Stimulated activated CD4-positive, alpha-beta T cell treated with anti-CD3 and anti-CD28 coated beads, Interleukin-15, amount 100 ng/mL, for 48 hours (primary cell): ENCODE measurements at places on chromosomes 6 and 20.
A peak's percentile ranks its signal among the peaks of the same experiment; 100 is the strongest.

DNA sequence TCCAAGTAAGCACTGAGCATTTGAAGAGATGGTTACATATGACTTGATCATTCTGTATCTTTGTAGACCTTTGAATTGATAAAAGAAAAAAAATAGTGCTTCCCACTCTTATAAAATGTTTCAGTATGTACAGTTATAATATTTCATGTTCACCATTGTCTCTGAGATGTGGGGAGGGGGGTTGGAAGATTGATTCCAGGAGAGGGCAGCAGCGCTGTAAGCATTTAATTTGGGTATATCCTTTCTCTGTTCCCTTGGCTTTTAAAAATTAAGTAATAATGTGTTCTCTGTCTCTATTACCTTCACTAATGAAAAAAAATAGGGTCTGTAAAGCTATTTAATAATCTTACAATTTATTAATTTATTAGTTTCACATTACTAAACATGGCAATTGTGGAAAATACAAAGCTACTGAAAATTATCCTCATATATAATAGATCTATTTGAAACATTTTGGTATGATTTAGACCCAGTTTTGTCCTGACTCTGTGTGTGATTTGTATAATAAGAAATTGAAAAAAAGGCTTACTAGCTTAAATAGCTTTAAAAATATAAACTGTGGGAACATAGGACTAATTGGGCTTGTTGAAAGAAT lies 341.2 kb downstream of the CDKAL1 start:
- DNase-seq: no peak

DNA sequence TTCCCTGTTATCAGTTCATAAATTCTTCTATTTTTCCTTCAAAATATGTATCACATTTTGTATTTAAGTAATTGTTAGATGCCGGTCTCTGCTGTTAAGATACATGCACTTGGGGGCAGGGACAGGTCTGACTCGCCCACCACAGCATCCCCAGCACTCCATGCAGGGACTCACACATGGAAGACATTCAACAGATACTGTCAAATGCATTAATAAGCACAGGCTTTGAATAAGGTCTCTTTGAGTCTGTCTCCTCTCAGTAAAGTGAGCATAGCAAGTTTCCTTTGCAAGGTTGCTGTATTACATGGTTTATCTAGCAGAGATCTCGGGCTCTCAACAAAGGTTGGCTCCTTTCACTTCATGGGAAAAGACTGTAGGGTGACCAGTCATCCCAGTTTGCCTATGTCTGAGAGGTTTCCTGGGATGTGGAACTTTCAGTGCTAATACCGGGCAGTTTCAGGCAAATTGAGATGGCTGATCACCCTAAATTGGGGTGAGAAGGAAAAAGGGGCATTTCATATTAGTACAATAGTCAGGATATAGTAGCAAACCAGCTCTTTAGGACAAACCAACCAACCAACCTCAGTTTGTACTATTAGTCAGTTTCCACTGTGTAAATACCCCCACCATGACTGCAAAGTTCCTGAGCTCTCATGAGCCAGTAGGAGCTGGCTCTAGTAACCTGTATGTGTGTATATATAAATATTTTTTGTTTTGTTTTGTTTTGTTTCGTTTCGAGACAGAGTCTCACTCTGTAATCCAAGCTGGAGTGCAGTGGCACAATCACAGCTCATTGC lies 15.0 kb downstream of the JPH2 start:
- DNase-seq: no peak

GRCh38 chr6:139758209-139758611 lies 383.8 kb upstream of the CITED2 start:
- no peak for DNase-seq

- no peak for DNase-seq
Measured at GRCh38 chr6:137763886-137764285, 103.2 kb upstream of the TNFAIP3 start.

DNA sequence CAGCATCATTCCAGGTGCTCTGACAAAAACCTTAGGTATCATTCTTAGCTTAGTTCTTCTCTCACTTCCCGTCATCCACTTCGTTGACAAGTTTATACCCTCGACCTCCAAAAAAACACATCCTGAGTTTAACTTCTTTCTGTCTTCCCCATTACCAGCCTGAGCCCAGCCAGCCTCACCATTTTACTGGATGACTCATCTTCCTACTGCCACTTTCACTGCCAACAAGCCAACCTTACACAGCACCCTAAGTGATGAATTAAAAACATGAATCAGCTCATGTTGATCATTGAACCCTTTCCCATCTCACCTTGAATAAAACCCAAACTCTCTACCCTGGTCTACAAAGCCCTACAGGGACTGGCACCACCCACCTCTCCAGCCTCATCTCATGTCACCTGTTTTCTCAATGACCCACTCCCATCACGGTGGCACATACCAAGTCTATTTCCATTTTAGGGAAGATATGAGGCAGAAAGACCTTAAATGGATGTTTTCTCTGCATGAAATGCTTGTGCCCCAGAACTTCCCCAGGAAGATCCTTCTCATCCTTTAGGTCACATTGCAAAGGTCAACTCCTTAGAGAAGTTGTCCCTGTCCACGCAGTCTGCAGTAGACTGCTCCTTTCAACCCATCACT lies 9.9 kb upstream of the UST start:
- DNase-seq: no peak

DNA sequence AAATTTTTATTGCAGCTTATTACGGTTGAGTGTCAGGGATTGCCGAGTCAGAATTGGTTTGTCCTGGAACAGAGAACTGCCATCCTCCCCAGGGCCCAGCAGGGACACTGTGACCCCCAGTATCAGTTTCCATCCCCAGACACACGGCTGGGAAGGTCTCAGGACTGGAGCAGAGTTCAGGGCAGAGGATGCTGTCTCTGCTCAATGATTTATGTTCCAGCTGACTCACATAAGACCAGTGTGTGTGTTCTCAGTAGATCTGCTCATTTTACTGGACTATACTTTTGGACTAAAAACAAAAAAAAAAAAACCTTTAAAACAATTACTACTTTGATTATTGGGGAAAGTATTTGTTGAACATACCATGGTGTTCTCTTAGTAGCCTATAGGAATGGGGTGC lies 44.2 kb downstream of the FNDC1 start:
- no peak for DNase-seq

GRCh38 chr6:111534231-111534751 lies 51.3 kb upstream of the REV3L start:
- DNase-seq: no peak

DNA sequence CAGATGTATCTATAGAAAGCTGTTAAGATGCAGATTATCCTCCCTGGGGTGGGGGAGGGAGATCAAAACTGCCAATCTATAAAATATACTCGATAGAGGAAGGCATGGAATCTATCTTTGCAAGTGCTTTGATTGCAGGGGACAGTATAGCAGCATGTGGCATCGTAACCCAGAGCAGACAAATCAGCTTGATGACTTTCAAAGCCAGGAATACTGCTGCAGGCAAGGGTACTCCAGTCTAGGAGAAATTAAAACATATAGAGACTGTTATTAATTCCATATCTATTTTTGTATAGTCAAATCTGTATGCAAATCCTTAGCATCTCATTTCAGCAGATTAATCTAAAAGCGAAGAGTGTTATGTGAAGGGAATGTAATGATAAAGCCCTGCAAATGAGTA lies 159.4 kb downstream of the MMS22L start:
- no peak for DNase-seq

GRCh38 chr6:19892260-19892659 lies 55.1 kb downstream of the ID4 start:
- DNase-seq: no peak

DNA sequence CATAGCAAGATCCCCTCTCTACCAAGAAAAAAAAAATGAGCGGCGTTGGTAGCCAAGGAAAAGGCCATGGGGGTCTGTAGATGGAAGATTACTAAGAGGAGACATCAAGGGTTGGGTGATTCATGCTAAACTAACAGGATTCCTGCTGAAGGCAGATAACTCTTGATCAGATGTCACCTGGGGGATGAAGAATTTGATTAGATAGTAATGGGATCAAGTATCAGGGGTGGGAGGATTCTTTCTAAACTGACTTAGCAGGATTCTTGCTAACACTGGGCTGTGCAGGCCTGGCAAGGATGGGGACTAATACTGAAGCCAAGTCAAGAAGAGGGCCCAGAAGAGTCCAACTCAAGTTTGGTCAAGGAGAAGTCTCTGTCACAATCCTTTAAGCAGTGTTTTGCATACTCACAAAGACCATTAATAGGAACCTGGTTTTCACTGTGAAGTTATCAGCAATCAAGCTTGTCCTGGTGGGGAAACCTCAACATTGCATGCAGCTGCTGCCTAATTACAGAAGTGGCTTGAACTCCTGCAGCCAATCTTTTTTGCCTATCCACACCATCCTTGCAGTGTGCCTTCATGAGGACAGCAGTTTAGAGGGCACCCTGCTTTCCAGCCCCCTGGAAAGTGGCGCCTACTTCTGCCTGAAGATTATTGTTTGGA lies 61.3 kb downstream of the ANKRD6 start:
- no peak for DNase-seq

DNA sequence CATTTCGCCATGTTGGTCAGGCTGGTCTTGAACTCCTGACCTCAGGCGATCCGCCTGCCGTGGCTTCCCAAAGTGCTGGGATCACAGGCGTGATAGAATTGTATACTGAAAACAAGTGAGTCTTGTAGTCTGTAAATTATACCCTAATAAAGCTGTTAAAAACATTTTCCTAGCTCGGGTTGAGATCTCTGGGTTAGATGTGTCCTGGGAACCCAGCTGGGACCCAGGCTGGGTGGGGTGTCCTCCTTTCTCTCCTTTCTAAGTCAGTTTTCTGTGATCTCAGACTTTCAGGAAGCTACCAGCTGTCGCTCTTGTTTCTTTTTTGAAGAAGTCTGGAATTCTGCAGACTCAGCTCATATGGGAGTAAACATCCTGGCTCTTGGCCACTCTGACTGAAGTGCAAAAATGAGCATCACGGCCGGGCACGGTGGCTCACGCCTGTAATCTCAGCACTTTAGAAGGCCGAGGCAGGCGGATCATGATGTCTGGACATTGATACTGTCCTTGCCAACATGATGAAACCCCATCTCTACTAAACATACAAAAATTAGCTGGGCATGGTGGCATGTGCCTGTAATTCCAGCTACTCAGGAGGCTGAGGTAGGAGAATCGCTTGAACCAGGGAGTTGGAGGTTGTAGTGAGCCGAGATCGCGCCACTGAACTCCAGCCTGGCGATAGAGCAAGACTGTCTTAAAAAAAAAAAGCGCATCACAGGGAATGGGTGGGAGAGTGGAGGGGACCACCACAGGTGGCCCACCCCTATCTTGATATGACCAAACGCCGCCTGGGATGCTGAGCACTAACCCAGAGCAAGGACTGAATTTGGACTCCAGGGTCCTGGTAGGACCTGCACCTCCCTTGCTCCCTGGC lies 9.9 kb upstream of the PCIF1 start:
- no peak for DNase-seq

DNA sequence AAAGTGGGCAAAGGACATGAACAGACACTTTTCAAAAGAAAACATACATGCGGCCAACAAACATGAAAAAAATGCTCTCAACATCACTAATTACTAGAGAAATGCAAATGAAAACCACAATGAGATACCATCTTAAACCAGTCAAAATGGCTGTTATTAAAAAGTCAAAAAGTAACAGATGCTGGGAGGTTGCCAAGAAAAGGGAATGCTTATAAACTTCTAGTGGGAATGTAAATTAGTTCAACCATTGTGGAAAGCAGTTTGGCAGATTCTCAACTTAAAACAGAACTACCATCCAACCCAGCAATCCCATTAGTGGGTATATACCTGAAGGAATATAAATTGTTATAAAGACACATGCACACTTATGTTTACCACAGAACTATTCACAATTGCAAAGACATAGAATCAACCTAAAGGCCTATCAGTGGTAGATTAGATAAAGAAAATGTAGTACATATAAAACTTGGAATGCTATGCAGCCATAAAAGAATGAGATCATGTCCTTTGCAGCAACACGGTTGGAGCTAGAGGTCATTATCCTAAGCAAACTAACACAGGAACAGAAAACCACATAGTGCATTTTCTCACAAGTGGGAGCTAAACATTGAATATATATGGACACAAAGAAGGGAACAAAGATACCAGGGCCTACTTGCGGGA lies 16.3 kb downstream of the CENPQ start:
- DNase-seq: no peak

- no peak for DNase-seq
Measured at GRCh38 chr6:94668876-94669275, 908.5 kb upstream of the MANEA start.

GRCh38 chr6:154319231-154319858 lies 37.3 kb downstream of the IPCEF1 start:
- DNase-seq: no peak

GRCh38 chr20:62696434-62696957 lies 12.1 kb upstream of the NTSR1 start:
- DNase-seq: no peak

DNA sequence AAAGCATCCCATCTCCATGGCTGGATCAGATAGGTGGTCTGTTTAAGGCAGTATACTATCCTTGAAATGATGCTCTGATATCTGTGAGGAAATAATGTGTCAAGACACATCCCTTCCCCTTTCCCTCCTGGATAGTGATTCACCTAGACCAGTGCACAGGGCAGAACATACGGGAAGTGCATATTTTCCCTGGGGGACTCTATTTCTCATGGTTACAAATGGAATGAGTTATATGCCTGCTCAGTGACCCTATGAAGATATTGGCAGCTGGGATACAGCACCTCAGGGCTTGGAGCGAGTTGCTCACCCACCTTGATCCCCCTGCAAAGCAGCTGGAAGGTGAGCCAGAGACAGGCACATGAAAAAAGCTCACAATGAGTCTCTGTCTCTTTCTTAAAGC lies 67.5 kb upstream of the PRL start:
- no peak for DNase-seq

- DNase-seq: peak; percentile 47
Measured at GRCh38 chr6:108874470-108875160, 26.4 kb downstream of the ARMC2 start.

- DNase-seq: no peak
Measured at GRCh38 chr6:170404036-170404435, 97.5 kb downstream of the FAM120B start.

DNA sequence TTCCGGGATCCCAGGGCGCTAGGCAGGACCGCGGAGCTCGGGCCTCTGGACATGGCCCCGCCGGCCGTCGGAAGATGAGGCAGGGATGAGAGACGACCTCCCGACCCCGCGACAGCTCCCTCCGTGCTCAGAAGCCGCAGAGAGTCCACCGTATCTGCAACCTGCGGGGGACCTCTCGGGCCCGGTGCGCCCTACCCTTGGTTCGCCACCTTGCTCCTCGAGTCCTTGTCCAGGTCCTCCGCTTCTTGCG lies 301 bp downstream of the PPP1R3D start:
- no peak for DNase-seq
